ENCODE measurements at places on chromosomes 4 and X. TPM values are rescaled to one million over a fixed set of nuclear protein-coding genes. Genes with fewer than 3 reads are reported as not detected.

DNA sequence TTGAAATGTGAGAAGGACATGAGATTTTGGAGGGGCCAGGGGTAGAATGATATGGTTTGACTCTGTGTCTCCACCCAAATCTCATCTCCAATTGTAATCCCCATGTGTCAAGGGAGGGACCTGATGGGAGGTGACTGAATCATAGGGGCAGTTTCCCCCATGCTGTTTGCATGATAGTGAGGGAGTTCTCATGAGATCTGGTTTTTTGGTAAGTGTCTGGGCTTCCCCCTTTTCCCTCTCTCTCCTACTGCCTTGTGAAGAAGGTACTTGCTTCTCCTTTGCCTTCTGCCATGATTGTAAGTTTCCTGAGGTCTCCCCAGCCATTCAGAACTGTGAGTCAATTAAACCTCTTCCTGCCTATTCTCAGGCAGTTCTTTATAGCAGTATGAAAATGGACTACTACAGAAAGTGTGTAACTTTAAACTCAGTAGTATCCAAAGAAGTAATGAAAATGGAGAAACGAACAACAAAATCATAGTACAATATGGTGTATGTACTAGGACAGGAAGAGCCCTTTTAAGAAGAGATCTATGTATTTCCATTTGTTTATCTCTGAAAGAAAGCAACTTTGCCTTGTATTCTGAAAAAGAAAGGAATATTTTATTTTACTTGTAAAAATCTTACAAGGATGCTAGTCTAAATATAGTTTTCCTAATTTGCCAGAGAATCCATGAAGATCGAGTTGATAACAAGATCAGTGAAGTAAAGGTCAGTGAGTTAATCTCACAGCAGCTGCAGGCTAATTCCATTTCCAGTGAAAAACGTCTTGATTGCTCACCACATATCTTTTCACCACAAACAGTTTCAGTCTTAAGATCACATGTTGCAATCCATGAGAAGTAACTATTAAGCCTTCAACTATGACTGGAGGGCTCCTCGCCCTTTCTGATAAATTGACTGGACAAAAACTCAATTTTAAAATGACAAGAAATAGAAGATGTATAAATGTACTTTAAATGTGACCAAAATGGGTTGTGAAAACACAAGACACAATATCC lies 20.5 kb downstream of the PKD2 start:
- H3K27ac ChIP-seq: no peak overlapping the region
- DNase-seq: no peak
- H3K27me3 ChIP-seq: no peaks in the 10 kb centered on the region
- H3K4me1 ChIP-seq: no peaks in the 10 kb centered on the region

GRCh38 chrX:150790021-150790420 lies 96.8 kb downstream of the MTMR1 start:
- H3K27ac ChIP-seq: no peak overlapping the region
- H3K4me1 ChIP-seq: no peaks in the 10 kb centered on the region
- no peaks in the 10 kb centered on the region for H3K27me3 ChIP-seq
- no peaks in the 10 kb centered on the region for H3K36me3 ChIP-seq
- no peak overlapping the region for H3K4me3 ChIP-seq

DNA sequence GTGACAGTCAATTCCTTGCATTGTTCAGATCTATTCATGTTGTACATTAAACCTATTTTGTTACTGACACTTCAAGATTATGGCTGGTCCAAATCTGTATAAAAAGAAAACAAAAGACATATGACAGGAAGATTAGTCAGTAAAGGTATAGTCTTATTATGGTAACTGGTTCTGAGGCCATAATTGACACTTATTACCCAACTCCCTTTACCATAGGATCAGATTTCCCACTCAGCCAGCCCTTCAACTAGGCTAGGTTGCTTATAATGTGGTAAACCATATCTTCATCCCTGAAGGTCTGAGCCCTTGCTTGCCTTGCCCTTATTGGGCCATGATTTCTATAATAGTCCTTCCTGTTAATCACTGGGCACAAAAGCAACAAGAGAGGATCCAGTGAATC lies 289.6 kb downstream of the CXXC4 start:
- no peaks in the 10 kb centered on the region for H3K27me3 ChIP-seq
- no peak for DNase-seq
- no peak overlapping the region for H3K4me3 ChIP-seq
- no peaks in the 10 kb centered on the region for H3K36me3 ChIP-seq
- no peaks in the 10 kb centered on the region for H3K4me1 ChIP-seq
- H3K27ac ChIP-seq: no peak overlapping the region

GRCh38 chr4:101264993-101265815 lies 82.1 kb downstream of the PPP3CA start:
- peaks cover 65% of the 10 kb centered on the region for H3K4me1 ChIP-seq
- no peak overlapping the region for H3K27ac ChIP-seq
- DNase-seq: no peak
- no peak overlapping the region for H3K4me3 ChIP-seq
- no peaks in the 10 kb centered on the region for H3K36me3 ChIP-seq
- H3K27me3 ChIP-seq: no peaks in the 10 kb centered on the region

DNA sequence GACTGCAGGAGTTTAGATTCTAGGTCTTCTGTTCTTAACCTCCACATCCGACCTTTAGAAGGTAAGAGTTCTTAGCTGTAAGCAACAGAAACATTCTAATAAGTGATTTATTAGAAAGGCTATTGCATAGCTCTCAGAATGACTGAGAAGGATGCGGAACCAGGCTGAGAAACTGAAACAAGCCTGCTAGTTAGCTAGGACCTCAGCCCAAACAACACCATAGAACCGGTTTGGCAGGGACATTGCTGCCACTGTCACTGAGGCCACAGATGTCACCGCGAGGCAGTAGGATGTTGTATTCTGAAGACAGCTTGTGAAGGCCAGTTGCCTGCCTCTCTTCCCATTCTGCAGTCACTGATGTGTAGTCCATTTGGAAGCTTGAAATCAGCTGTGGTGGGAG lies 160.0 kb upstream of the ARX start:
- DNase-seq: no peak
- no peak overlapping the region for H3K27ac ChIP-seq
- no peaks in the 10 kb centered on the region for H3K4me1 ChIP-seq
- H3K36me3 ChIP-seq: no peaks in the 10 kb centered on the region
- no peak overlapping the region for H3K4me3 ChIP-seq

- DNase-seq: no peak
- peaks cover 2% of the 10 kb centered on the region for H3K27me3 ChIP-seq
- no peaks in the 10 kb centered on the region for H3K4me1 ChIP-seq
- no peak overlapping the region for H3K4me3 ChIP-seq
- H3K36me3 ChIP-seq: no peaks in the 10 kb centered on the region
- no peak overlapping the region for H3K27ac ChIP-seq
Measured at GRCh38 chr4:51932261-51932660, 87.9 kb downstream of the LRRC66 start.

DNA sequence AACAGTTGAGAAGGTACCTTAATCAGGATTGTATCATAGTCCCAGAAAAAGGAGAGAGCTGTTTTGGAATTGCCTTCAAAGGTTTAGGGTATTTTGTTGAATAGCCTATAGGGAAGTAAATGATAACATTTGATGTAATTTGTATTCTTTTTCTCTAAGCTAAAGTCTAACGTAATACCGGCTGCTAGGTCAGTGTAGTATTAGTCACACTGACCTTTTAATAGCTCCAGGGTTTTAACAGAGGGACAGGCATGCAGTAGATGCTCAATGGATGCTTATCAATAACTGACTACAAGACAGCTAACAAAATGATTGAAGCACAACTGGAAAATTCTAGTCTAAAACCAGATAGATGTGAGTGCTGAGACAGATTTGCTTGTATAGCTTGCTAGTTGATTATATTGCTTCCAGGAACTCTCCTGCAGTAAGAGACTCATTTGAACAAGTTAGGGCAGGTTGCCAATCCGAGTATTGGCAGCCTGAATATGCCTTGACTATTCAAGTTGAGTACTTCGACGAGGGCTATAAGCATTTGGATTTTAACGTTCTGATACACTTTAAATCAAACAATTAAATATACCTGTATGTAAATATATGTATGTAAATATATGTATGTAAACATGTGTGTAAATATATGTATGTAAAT lies 16.5 kb upstream of the PNPLA4 start:
- no peak for DNase-seq
- H3K36me3 ChIP-seq: no peaks in the 10 kb centered on the region
- H3K27ac ChIP-seq: no peak overlapping the region
- no peaks in the 10 kb centered on the region for H3K4me1 ChIP-seq
- H3K27me3 ChIP-seq: no peaks in the 10 kb centered on the region

DNA sequence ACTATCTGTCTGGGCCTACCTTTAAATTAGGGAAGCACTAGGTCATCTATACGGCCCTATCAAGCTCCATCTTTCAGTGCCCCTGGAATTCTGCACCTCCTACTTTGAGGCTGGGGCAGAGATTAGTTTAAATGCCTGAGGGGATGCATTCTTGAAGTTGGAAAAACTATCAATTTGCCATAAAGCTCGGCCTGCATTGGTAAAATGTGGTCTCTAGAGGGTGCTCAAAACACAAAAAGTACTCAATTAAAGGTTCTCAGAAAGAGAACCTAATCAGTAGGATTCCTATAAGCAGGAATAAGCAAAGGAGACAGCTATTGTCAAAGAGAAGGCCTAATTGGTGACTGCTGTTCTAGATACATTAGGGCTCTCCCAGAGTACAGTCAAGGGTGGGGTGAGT lies 111.7 kb downstream of the AMER1 start:
- H3K36me3 ChIP-seq: no peaks in the 10 kb centered on the region
- no peaks in the 10 kb centered on the region for H3K4me1 ChIP-seq
- no peak overlapping the region for H3K4me3 ChIP-seq
- no peak overlapping the region for H3K27ac ChIP-seq

- DNase-seq: peak; percentile 92
- H3K27ac ChIP-seq: peak overlapping the region; percentile 72
- peaks cover 68% of the 10 kb centered on the region for H3K4me1 ChIP-seq
- H3K36me3 ChIP-seq: no peaks in the 10 kb centered on the region
- H3K27me3 ChIP-seq: no peaks in the 10 kb centered on the region
Measured at GRCh38 chrX:2707334-2707760, 16.3 kb downstream of the CD99 start.

DNA sequence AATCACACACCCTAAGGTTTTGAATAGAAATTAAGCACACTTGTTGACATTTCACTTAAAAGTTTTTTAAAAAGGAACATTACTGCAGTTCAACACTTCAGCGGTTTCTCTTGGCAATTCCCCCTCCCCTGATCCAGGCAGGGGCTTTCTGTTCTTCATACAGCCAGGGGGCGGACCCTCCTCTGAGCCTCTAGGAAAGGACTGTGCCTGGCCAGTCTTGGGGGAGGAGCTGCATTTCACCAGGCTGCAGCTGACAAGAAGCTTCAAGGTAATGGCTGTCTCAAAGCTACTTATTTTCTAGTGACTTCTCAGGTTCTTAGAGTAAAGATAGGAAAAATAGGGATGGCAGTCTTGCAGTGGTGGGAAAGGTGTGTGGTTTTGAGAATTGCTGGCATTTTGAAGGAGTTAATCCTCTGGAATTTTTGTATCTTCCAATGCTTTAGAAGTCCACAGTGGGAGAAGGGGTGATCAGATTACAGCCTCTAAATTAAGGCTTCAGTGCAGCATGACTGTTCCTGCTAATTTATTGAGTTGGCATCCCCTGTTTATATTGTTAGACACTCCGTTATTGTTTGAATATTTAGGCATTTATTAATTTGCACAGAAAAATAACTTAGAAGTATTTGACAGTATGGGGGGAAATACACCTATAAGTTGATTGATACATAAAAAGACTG lies 33.5 kb downstream of the PWWP3B start:
- H3K27me3 ChIP-seq: no peaks in the 10 kb centered on the region
- H3K36me3 ChIP-seq: no peaks in the 10 kb centered on the region
- DNase-seq: no peak
- no peak overlapping the region for H3K27ac ChIP-seq

GRCh38 chr4:26196567-26196966 lies 124.2 kb upstream of the RBPJ start:
- no peaks in the 10 kb centered on the region for H3K27me3 ChIP-seq
- no peak overlapping the region for H3K27ac ChIP-seq
- DNase-seq: no peak

- H3K4me3 ChIP-seq: no peak overlapping the region
- no peak overlapping the region for H3K27ac ChIP-seq
- no peaks in the 10 kb centered on the region for H3K27me3 ChIP-seq
- no peak for DNase-seq
Measured at GRCh38 chrX:48498374-48498809, 10.4 kb upstream of the PORCN start.

- no peak overlapping the region for H3K27ac ChIP-seq
- H3K27me3 ChIP-seq: no peaks in the 10 kb centered on the region
- H3K4me1 ChIP-seq: no peaks in the 10 kb centered on the region
- no peaks in the 10 kb centered on the region for H3K36me3 ChIP-seq
- DNase-seq: no peak
- no peak overlapping the region for H3K4me3 ChIP-seq
Measured at GRCh38 chrX:7706032-7706431, 136.9 kb upstream of the VCX start.

DNA sequence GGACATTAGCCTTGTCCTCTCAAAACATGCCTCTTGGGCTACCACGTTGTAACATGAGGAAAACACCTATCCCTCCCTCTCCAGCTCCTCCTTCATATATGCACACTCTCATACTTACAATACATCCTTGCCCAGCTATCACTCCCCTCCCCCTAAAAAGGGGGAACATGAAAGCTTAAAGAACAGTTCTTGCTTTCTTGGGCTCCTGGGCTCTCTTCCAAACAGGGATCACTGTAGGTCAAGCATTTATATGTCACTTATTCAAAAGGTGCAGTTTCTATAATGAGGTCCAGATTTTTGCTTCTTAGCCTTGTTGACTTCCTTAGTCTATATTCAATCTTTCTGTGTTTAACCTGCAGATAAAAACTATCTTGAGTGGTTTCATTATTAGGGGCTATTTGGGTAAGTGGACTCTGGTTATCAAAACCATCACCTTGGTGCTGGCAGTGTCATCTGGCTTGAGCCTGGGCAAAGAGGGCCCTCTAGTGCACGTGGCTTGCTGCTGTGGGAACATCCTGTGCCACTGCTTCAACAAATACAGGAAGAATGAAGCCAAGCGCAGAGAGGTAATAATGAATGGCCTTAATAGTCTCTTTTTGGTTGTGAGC lies 119.4 kb downstream of the AKAP4 start:
- peak; percentile 7 for DNase-seq
- no peak overlapping the region for H3K27ac ChIP-seq
- H3K4me3 ChIP-seq: no peak overlapping the region
- peaks cover under 1% of the 10 kb centered on the region for H3K4me1 ChIP-seq

- no peaks in the 10 kb centered on the region for H3K36me3 ChIP-seq
- H3K27ac ChIP-seq: no peak overlapping the region
- no peaks in the 10 kb centered on the region for H3K27me3 ChIP-seq
Measured at GRCh38 chr4:21517126-21517859, 431.3 kb downstream of the KCNIP4 start.

HTN3 gene
- not detected for total RNA-seq

DUSP21 gene
- not detected for total RNA-seq

PITX2 gene
- not detected for total RNA-seq

TIGD4 gene
- 0.36 TPM for total RNA-seq

ADGRG2 gene
- total RNA-seq: not detected

ZDHHC15 gene
- total RNA-seq: not detected

BCLAF3 gene
- total RNA-seq: 21.1 TPM

RAB40A gene
- 0.67 TPM for total RNA-seq

Data from B cell (primary cell).